ENCODE measurements at places on chromosomes 1 and 21.

DNA sequence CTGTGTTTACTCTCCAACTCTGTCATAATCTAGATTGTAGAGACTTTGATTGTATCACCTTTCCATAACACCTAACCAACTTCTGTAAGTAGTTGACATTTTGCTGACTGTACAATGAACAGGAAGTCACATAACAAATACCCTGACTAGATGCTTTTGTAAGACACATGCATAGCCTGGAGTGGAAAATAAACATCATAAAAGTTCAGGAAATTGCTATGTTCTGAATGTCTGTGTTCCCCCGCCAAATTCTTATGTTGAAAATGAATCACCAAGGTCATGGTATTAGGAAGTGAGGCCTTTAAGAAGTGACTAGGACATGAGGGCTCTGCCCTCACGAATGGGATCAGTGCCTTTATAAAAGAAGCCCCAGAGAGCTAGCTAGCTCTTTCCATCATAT lies 40.4 kb upstream of the ZSWIM5 start:
- no peak for DNase-seq

DNA sequence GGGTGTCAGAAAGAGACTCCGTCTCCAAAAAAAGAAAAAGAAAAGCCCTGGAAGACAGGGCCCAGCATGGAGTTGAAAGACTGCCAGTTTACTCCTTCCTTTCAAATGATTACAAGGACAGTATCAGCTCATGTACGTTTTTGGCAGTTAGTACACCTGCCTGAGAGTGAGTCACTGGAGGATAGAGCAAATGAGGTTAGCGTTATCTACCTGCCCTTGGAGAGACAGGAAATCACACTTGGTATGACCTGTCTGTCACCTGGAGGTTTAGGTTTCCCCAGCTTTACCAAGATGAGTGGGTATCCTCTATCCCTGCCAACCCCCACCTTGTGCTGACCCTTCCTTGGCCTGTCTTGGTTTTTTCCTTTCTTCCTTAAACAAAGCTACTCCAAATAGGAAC lies 96.8 kb upstream of the BMP8A start:
- no peak for DNase-seq

DNA sequence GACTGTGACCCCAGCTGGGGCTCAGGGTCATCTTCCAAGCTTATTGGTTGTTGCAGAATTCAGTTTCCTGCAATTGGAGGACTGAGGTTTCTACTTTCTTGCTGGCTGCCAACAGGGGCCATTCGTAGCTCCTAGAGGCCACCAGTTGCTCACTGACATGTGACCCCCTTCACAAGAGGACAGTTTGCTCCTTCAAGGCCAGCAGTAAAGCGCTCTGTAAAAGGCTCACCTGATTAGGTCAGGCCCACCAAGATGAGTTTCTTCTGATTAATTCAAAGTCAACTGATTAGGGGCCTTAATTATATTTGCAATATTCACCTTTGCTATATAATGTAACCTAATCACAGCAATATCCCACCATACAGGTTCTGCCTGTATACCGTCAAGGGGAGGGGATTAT lies 68.9 kb downstream of the SLC9A1 start:
- DNase-seq, result no peak

- DNase-seq, result no peak
These were observed 605.8 kb upstream of the ADAMTS5 start for GRCh38 chr21:27572696-27573095.

- DNase-seq, result no peak
These were observed 178.8 kb downstream of the NR5A2 start for GRCh38 chr1:200206340-200206739.

GRCh38 chr1:174989536-174990220 lies 10.1 kb upstream of the CACYBP start:
- no peak for DNase-seq

- no peak for DNase-seq
These were observed 61.8 kb upstream of the LAMC2 start for GRCh38 chr1:183124259-183124658.

GRCh38 chr1:45470306-45470798 lies 20.6 kb downstream of the TESK2 start:
- no peak for DNase-seq

- DNase-seq, result no peak
These were observed 63.8 kb upstream of the PRDX6 start for GRCh38 chr1:173413271-173413707.

Data from stimulated activated CD4-positive, alpha-beta T cell treated with anti-CD3 and anti-CD28 coated beads, Interleukin-4, amount 100 ng/mL, for 1 hour (primary cell).